Endodermal cell (in vitro differentiated cells): ENCODE measurements at places on chromosomes 11 and 22. TPM values are rescaled to one million over a fixed set of nuclear protein-coding genes. Genes with fewer than 3 reads are reported as not detected.

DNA sequence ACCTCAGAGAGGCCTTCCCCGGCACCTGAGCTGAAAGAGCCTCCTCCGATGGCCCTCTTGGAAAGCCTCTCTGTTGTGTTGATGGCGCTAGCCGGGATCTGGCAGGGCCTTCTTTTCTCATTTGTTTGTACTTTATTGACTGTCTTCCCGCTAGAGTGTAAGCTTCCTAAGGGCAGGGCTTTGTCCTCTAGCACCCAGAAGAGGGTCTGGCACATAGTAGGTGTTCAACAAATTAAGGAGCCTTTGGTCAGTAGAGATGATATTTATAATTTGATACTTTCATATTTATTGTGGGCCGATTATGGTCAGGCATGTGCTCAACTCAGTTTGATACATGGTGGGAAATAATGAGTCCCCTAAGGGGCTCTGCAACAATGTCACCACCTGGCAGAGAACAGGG, 4.0 kb downstream of the ARL2 start:
- H3K27me3 ChIP-seq = no peaks in the 10 kb centered on the region
- DNase-seq = no peak
- H3K4me3 ChIP-seq = no peak overlapping the region
- H3K36me3 ChIP-seq = peaks cover 20% of the 10 kb centered on the region

CABP7 gene
- total RNA-seq = not detected in 3 replicates

DNA sequence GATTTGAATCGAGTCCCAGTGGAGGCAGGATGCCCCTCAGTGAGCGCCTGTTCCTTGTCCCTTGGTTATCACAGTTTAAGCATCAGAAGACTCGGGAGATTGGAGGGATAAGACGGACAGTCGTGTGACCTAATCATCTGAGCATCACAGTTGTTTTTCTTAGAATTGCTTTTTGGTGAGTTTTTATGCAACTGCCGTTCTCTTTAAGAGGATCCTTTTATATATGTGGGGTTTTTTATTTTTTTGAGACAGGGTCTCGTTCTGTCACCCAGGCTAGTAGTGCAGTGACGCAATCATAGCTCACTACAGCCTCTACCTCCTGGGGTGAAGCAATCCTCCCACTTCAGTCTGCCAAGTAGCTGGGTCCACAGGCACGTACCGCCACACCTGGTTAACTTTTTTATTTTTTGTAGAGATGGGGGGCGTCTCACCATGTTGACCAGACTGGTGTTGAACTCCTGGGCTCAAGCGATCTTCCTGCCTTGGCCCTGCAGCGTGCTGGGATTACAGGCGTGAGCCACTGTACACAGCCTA, 16.5 kb downstream of the NUP50 start:
- H3K36me3 ChIP-seq = peaks cover 88% of the 10 kb centered on the region
- H3K4me3 ChIP-seq = no peak overlapping the region
- H3K4me1 ChIP-seq = peaks cover 5% of the 10 kb centered on the region
- H3K27ac ChIP-seq = no peak overlapping the region

APOL2 gene
- 2.0 to 3.6 TPM (median 2.1 TPM) in 3 replicates for total RNA-seq

- H3K27me3 ChIP-seq = no peaks in the 10 kb centered on the region
- DNase-seq = no peak
- no peaks in the 10 kb centered on the region for H3K4me1 ChIP-seq
- H3K4me3 ChIP-seq = no peak overlapping the region
- H3K36me3 ChIP-seq = no peaks in the 10 kb centered on the region
- no peak overlapping the region for H3K27ac ChIP-seq
These were observed 171.0 kb downstream of the NELL1 start for GRCh38 chr11:20840341-20840740.

- H3K36me3 ChIP-seq = no peaks in the 10 kb centered on the region
- H3K4me1 ChIP-seq = peaks cover 24% of the 10 kb centered on the region
- H3K27me3 ChIP-seq = peaks cover 29% of the 10 kb centered on the region
- no peak overlapping the region for H3K27ac ChIP-seq
- no peak for DNase-seq
- H3K4me3 ChIP-seq = no peak overlapping the region
These were observed 599.9 kb downstream of the BUD13 start for GRCh38 chr11:116172851-116173250.

- H3K36me3 ChIP-seq = no peaks in the 10 kb centered on the region
- no peak overlapping the region for H3K27ac ChIP-seq
- H3K4me1 ChIP-seq = no peaks in the 10 kb centered on the region
- H3K4me3 ChIP-seq = no peak overlapping the region
- peak; percentile 29 for DNase-seq
- no peaks in the 10 kb centered on the region for H3K27me3 ChIP-seq
These were observed 115.9 kb downstream of the NAV2 start for GRCh38 chr11:19828382-19829108.

- H3K4me1 ChIP-seq = no peaks in the 10 kb centered on the region
- H3K4me3 ChIP-seq = no peak overlapping the region
- no peaks in the 10 kb centered on the region for H3K27me3 ChIP-seq
- H3K36me3 ChIP-seq = no peaks in the 10 kb centered on the region
- no peak overlapping the region for H3K27ac ChIP-seq
These were observed 17.0 kb upstream of the PANX1 start for GRCh38 chr11:94111660-94112059.
